ENCODE measurements at places on chromosomes 16 and 17.

GRCh38 chr17:56597495-56597990, 4.0 kb downstream of the NOG start:
- DNase-seq, result no peak

DNA sequence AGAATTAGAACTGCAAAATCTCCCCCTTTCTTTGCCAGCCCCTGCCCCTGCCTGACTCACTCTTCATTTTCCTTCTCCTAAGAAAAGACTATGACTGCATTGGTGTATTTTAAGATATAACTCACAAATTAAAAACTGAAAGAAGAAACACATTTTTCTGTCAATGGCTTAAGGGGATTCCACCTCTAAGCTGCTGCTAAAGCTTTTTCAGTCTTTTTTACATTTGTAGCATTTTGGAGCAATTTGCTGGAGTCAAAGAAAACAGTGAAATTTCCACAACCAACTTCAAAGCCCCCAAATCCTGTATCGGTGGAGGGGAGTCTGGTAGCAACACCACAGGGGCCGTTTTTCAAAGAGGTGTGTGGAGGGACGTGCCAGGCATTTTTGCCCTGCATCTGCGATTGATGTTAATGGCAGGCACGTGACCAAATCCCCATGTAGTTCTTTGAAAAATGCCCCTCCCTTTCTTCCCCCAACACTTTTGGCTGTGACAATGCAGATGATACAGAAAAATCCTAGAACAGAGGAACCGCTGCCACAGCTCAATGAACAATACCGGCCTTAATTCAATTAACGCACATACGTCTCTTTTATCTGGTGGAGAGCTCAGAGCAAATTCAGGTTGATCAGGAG, 28.5 kb downstream of the MAF start:
- DNase-seq, result no peak

GRCh38 chr16:11669380-11670146, 1.3 kb downstream of the SNN start:
- no peak for DNase-seq

GRCh38 chr16:23280483-23280967, 21.6 kb upstream of the SCNN1B start:
- no peak for DNase-seq

DNA sequence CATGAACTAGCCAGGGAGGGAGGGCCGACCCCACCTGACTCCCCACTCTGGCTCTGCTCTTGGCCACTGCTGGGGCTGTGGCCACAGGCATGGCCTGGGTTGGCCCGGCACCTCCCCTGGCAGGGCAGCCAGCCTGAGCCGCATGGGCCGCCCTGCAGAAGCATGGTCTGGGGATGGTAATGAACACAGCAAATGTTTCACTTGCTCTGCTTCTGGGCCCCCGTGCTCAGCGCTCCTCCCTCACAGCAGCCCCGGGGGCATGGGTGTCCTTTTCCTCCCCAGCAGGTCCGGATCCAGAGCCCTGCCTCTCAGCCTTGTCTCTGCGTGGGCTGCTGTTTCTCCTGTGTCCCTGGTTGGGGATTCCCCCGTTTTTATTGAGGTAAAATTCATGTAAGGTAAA, 30.9 kb upstream of the KCNJ12 start:
- no peak for DNase-seq

GRCh38 chr16:30515275-30515674, 11.1 kb downstream of the ZNF768 start:
- no peak for DNase-seq

DNA sequence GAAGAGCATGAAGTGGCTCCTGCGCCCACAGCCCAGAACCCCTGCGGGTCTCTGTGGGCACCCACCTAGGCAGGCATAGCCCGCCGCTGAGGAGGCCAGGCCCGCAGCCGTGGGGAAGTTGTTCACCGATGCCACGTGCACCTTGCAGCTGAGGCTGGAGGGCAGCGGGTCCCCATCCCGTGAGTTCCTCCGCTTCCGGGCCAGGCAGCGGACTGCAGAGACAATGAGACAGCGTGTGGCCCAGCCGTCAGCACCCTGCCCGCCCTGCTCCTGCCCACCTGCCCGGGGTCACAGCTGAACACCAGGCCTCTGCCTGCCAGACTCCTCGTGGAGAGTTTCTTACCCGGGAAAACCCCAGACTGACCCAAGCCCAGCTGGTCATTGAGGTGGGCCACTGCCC, 5.5 kb downstream of the MVD start:
- DNase-seq, result no peak
